Activated T-cell treated with anti-CD3 and anti-CD28 coated beads, Interleukin-2, amount 50 U/mL, for 72 hours (primary cell): ENCODE measurements at places on chromosomes 3 and 15.

DNA sequence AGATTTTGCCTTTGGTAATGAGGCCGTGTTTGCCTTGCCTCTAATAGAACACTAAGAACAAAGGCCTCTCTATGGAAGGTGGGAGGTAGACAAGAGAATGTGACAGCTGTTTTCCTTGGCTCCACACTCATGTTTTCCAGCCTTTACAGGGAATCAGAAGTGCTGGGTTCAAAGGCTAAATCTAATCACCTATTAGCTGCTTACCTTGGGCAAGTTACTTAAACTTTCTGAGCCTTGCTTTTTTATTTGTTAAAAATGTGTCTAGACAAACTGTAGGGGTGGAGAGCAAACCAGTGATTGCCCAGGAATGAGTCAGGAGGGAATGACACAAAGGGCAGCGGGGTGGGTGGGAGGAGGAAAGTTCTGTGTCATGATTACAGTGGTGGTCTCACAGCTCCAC is 179.0 kb downstream of the P3H2 start:
- DNase-seq = no peak

- DNase-seq = no peak
Observed at GRCh38 chr3:53677413-53677812, 168.8 kb downstream of the CHDH start.

DNA sequence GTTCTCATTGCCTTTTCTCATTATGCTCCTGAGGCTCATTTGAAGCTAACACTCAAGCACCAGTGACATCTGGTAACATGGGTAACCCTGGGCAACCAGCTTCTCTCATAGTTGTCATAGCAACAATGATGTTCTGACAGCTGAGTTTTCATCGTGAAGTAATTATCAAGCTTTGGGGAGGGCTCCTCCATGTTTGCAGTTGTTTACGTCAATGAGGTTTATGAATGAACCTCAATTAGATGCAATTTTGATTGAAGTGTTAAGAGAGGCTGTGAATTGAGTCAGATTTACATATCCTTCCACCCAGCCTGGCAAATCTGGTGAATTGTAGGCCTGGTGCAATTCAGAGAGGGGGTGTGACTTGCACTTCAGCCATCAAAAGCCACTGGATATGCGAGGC is 119.3 kb upstream of the CHD2 start:
- no peak for DNase-seq

DNA sequence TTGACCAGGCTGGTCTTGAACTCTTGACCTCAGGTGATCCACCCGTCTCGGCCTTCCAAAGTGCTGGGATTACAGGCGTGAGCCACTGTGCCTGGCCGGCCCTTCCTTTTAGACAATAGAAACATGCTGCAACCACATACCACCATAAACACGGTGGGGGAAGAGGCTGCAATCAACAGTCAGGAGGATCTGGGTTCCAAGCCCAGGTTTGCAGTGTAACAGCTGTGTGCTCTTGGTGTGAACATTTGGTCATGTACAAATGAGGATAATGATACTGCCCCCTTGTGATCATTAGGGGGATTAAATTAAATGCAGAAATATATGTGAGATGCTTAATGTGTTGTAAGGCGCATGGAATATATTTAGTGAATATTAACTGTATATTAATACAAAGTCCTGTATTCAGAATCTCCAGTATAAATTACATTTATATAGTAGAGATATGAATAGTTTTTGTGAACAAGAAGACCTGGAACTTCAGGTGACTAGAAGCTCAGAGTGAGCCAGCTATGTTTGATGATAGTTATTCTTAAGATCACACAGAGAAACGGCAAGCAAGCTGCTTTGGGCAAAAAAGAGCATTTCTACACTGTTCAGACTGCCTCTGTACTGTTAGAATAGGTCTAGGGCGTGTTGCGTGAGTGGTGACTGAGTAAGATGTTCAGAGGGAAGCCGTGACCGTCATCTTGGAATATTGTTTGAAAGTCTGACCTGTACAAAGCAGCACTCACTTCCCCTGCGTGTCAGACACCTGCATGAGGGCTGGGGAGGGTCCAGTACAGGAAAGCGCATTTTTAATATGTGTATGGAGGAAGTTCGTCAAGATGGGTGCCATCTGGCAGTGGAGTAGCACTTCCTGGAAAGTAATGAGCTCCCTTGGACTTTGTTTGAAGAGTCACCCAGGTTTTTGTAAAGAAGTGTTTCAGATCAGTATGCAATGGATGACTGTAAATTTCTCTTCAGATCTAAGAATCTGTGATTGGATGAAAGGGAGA is 125.8 kb downstream of the PGPEP1L start:
- DNase-seq = no peak

- no peak for DNase-seq
Observed at GRCh38 chr3:195247863-195248189, 23.1 kb downstream of the XXYLT1 start.
